ENCODE measurements at places on chromosomes 12 and 14. TPM values are rescaled to one million over a fixed set of nuclear protein-coding genes. Genes with fewer than 3 reads are reported as not detected.

Gene MYO1A
- total RNA-seq, result 0.31 TPM

Gene DLK1
- total RNA-seq, result not detected

Gene ABHD12B
- total RNA-seq, result not detected

Gene KRT72
- total RNA-seq, result not detected

Gene TSPAN19
- not detected for total RNA-seq

Gene SLC6A15
- total RNA-seq, result not detected

Gene CTSG
- not detected for total RNA-seq

DNA sequence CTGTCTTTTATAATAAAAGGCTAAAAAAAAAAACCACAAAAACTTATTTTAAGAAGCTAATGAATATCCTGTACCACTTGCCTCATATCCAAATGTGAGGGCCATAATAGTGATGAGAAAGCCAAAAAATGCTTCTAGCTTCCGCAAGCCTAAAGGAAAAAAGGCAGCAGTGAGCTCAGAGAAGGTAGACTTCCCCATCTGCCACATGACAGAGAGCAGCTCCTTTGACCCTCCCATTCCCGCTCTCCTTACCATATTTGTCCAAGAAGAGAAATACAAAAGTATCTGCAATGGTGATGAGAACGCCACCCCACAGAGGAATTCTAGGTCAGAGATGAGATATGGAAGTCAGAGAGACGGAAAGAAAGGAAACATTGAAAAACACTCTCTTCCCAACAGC lies 27.1 kb downstream of the SLC11A2 start:
- H3K4me1 ChIP-seq, result no peaks in the 10 kb centered on the region
- no peak overlapping the region for H3K4me3 ChIP-seq
- DNase-seq, result no peak
- no peak overlapping the region for H3K27ac ChIP-seq

DNA sequence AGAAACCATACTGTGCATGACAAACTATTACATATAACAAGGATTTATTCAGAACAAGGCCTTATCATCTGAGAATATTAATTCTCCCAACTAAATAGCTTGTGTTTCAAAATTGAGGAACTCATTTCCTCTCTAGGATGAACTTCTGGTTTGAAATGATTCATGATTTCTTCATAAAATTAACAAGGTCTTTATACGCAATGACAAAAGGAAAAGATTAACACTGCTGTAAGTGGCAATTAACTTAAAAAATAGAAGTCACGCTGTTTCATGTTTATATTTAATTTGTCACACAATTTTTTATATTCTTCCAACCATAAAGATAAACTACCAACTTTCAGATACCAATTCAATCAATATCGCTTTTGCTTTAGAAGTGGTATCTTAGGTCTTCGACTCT lies 80.8 kb downstream of the GRIP1 start:
- H3K4me1 ChIP-seq, result peaks cover 16% of the 10 kb centered on the region
- no peak for DNase-seq
- H3K4me3 ChIP-seq, result no peak overlapping the region
- H3K36me3 ChIP-seq, result peaks cover 5% of the 10 kb centered on the region
- no peak overlapping the region for H3K27ac ChIP-seq

DNA sequence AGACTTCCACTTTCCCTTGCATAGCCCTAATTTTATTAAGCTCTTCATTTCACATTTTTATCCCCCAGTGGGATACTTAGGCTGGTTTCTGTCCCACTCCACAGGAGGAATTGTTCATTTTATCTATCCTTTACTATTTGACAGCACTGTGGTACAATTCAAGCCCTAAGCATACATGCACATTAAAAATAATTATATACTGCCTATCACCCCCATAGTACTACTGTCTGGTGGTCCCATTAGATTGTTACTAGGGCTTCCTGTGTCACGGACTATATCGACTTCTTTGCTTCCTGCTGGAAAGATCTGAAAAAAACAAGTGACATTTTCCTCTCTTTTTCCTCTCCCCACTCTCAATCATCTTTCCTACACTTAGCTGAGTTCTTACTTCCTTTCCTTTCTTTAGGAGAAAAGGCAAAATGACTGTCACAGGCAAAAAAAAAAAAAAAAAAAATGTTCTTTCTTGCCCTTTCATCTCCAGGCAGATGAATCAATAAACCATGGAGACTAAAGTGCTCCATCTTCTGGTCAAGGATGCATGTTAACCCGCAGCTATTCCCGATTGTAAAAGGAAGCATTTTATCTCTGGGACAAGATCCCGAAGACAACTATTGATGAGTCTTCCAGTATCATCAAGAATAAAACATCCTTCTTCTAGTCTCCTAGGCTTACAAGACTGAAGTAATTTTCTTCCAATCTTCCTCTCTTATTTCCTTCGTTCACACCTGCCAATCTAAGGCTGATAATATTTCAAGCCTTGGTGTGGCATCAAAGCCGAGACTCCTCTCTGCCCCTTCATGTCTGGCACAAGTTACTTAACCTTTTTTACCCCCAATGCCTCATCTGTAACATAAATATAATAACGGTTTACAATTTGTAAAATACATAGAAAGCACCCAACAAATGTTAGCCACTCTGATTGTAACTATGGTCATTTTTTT lies 94.4 kb upstream of the PLEKHG7 start:
- H3K27ac ChIP-seq, result peak overlapping the region; percentile 65
- DNase-seq, result peak; percentile 13
- no peak overlapping the region for H3K4me3 ChIP-seq

DNA sequence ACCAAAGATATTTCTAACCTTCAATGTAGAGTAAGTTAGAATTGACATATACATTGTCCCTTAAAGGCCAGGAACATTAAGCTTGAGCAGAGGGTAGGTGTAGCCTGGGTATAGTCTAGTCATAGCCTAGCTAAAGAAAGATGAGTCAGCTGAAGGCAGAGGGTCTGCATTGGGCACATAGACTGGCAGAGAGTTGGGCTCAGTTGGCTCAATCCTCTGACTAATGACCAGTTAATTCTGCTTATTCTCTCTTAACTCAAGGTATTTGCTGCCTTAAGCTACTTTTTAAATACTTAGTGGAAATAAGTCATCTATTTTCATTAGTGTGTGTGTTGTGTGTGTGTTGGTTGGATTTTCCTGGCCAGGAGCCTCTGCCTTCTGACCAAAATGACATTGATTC lies 467.1 kb downstream of the RAD51B start:
- no peak for DNase-seq
- no peak overlapping the region for H3K4me3 ChIP-seq
- H3K4me1 ChIP-seq, result no peaks in the 10 kb centered on the region
- no peaks in the 10 kb centered on the region for H3K27me3 ChIP-seq

- H3K4me1 ChIP-seq, result peaks cover 3% of the 10 kb centered on the region
- peak overlapping the region; percentile 56 for H3K27ac ChIP-seq
- H3K27me3 ChIP-seq, result no peaks in the 10 kb centered on the region
- H3K36me3 ChIP-seq, result peaks cover 18% of the 10 kb centered on the region
Observed at GRCh38 chr12:80936642-80937390, 918 bp downstream of the LIN7A start.

- peaks cover 32% of the 10 kb centered on the region for H3K4me1 ChIP-seq
- H3K36me3 ChIP-seq, result peaks cover 20% of the 10 kb centered on the region
- no peak for DNase-seq
- H3K27me3 ChIP-seq, result no peaks in the 10 kb centered on the region
- peak overlapping the region; percentile 27 for H3K27ac ChIP-seq
- no peak overlapping the region for H3K4me3 ChIP-seq
Observed at GRCh38 chr12:11758510-11759493, 109.3 kb downstream of the ETV6 start.

DNA sequence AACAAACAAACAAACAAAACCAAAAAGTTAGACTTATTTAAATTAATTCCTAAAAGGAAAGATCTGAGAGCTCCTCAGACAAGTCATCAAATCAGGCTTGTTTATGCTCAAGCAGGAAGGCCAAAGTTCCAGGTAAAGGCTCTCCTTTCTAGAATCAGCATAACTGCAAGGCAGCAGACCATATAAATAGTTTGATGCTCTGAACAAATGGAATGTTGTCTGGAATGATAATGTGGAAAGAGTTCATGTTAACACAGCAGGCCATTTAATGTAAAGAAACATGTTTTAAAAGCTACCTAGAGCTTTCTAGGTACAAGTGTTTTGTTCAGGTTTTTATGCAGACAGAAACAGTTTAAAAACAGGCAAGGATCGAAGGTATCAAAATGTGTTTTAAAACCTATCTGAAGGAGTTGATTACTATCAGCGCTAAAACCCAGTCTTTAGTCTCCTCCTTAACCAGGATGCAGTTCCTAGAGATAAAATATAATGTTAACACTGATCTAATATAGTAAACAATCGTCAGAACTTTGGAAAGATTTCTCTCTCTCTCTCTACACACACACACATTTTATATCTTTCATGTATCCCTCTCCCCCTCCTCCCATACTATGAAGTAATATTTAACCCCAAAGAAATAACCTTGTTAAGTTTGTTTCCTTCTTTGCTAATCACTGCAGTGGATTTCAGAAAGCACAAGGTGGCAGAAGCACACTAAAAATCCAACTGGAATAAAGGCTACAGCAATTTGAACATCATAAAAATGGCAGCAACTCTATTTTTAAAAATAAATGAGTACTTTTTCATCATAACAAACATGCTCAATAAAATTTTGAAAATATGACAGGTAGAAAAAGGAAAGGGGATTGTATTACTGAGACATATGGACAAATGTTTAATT lies 135.5 kb downstream of the PAWR start:
- no peaks in the 10 kb centered on the region for H3K27me3 ChIP-seq
- peaks cover 61% of the 10 kb centered on the region for H3K4me1 ChIP-seq
- peak overlapping the region; percentile 59 for H3K27ac ChIP-seq
- H3K36me3 ChIP-seq, result peaks cover 52% of the 10 kb centered on the region
- peak; percentile 44 for DNase-seq
- no peak overlapping the region for H3K4me3 ChIP-seq

- H3K36me3 ChIP-seq, result no peaks in the 10 kb centered on the region
- H3K4me3 ChIP-seq, result no peak overlapping the region
- peaks cover 15% of the 10 kb centered on the region for H3K4me1 ChIP-seq
- no peak for DNase-seq
- H3K27me3 ChIP-seq, result peaks cover 70% of the 10 kb centered on the region
- no peak overlapping the region for H3K27ac ChIP-seq
Observed at GRCh38 chr14:21036751-21037150, 2.1 kb upstream of the RNASE13 start.

GRCh38 chr12:91053951-91054715 lies 3.7 kb downstream of the KERA start:
- no peak overlapping the region for H3K4me3 ChIP-seq
- no peaks in the 10 kb centered on the region for H3K36me3 ChIP-seq
- no peaks in the 10 kb centered on the region for H3K4me1 ChIP-seq
- H3K27ac ChIP-seq, result no peak overlapping the region
- DNase-seq, result no peak
- no peaks in the 10 kb centered on the region for H3K27me3 ChIP-seq

DNA sequence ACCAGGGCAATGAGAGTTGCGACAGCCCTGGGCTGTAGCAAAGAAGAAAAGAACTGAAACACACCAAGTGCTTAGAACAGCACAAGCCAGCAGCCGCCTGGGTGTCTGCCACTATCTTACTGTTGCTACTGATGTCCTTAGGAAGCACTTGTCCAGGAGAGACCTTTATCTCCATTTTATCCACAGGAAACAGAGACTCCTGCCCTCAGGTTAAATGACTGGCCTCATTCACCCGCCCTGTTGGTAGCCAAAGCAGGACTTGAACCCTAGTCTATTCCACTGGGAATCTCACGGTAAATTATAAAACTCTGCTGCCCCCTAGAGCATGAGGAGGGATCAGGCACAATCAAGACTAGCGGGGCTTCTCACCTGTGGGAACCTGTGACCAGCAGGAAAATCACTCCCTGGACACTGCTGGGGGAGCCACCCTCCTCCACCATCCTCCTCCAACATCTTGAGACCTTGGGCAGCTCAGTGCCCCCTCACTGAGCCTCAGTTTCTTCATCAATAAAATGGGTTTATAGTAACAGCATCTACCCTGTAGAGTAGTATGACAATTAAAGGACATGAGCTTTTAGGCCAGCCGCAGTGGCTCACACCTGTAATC lies 20.5 kb upstream of the TESC start:
- no peaks in the 10 kb centered on the region for H3K27me3 ChIP-seq
- H3K27ac ChIP-seq, result no peak overlapping the region
- peaks cover 10% of the 10 kb centered on the region for H3K4me1 ChIP-seq
- H3K36me3 ChIP-seq, result peaks cover 3% of the 10 kb centered on the region
- no peak overlapping the region for H3K4me3 ChIP-seq

DNA sequence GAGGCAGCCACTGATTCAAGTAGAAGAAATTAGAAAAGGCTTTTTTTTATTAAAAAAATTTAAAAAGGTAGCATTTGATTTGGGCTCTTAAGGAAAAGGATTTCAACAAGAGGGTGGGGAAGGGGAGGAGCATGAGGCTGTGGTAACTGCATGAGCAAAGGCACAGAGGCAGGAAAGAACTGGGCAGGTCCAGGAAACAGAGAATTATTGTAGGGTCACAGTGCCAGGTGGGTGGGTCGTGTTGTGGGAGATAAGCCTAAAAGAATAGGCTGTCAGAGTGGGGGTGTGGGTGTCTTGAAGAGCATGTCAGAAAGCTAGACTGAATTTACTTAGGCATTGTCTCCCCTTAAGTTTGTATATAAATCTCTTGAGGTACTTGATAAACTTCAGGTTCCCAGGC lies 7.8 kb downstream of the LIMA1 start:
- peaks cover 29% of the 10 kb centered on the region for H3K36me3 ChIP-seq
- H3K27ac ChIP-seq, result peak overlapping the region; percentile 69
- H3K27me3 ChIP-seq, result no peaks in the 10 kb centered on the region

- no peaks in the 10 kb centered on the region for H3K27me3 ChIP-seq
- H3K4me1 ChIP-seq, result no peaks in the 10 kb centered on the region
- DNase-seq, result no peak
- no peak overlapping the region for H3K27ac ChIP-seq
- H3K36me3 ChIP-seq, result no peaks in the 10 kb centered on the region
Observed at GRCh38 chr12:51729331-51729730, 119.2 kb downstream of the FIGNL2 start.

GRCh38 chr12:112328456-112329124 lies 53.6 kb downstream of the HECTD4 start:
- H3K36me3 ChIP-seq, result no peaks in the 10 kb centered on the region
- no peaks in the 10 kb centered on the region for H3K27me3 ChIP-seq
- no peak overlapping the region for H3K4me3 ChIP-seq

- DNase-seq, result no peak
- H3K36me3 ChIP-seq, result no peaks in the 10 kb centered on the region
- no peak overlapping the region for H3K27ac ChIP-seq
Observed at GRCh38 chr14:93709249-93709648, 79.0 kb downstream of the PRIMA1 start.

GRCh38 chr14:98999901-99000300 lies 272.1 kb downstream of the BCL11B start:
- no peak overlapping the region for H3K4me3 ChIP-seq
- DNase-seq, result no peak
- no peaks in the 10 kb centered on the region for H3K36me3 ChIP-seq
- H3K27me3 ChIP-seq, result no peaks in the 10 kb centered on the region
- H3K27ac ChIP-seq, result no peak overlapping the region
- H3K4me1 ChIP-seq, result no peaks in the 10 kb centered on the region

GRCh38 chr14:61492474-61492873 lies 171.1 kb downstream of the PRKCH start:
- no peak overlapping the region for H3K4me3 ChIP-seq
- peaks cover 8% of the 10 kb centered on the region for H3K4me1 ChIP-seq
- H3K36me3 ChIP-seq, result no peaks in the 10 kb centered on the region
- no peak for DNase-seq
- no peaks in the 10 kb centered on the region for H3K27me3 ChIP-seq
- no peak overlapping the region for H3K27ac ChIP-seq

- H3K27ac ChIP-seq, result peak overlapping the region; percentile 95
- H3K27me3 ChIP-seq, result no peaks in the 10 kb centered on the region
- H3K36me3 ChIP-seq, result peaks cover 34% of the 10 kb centered on the region
- DNase-seq, result peak; percentile 58
Observed at GRCh38 chr14:96502621-96503305, 581 bp downstream of the PAPOLA start.

- no peaks in the 10 kb centered on the region for H3K36me3 ChIP-seq
- no peaks in the 10 kb centered on the region for H3K27me3 ChIP-seq
- no peak overlapping the region for H3K4me3 ChIP-seq
- H3K27ac ChIP-seq, result no peak overlapping the region
- DNase-seq, result no peak
Observed at GRCh38 chr12:27468241-27468640, 21.7 kb downstream of the SMCO2 start.
